Left ventricle myocardium inferior (tissue), 1 donor: ENCODE measurements at places on chromosomes 5 and 9. TPM values are rescaled to one million over a fixed set of nuclear protein-coding genes. Genes with fewer than 3 reads are reported as not detected.

- peaks cover 72% of the 10 kb centered on the region for H3K27me3 ChIP-seq
- no peak for DNase-seq
- H3K36me3 ChIP-seq: no peaks in the 10 kb centered on the region
- H3K4me1 ChIP-seq: peaks cover 22% of the 10 kb centered on the region
- peak overlapping the region; percentile 67 for H3K27ac ChIP-seq
Measured at GRCh38 chr9:92948038-92948534, 763 bp downstream of the FGD3 start.

- no peak for DNase-seq
- no peak overlapping the region for H3K4me3 ChIP-seq
- no peaks in the 10 kb centered on the region for H3K27me3 ChIP-seq
- H3K4me1 ChIP-seq: no peaks in the 10 kb centered on the region
- no peak overlapping the region for H3K27ac ChIP-seq
Measured at GRCh38 chr5:119532637-119533036, 80.3 kb downstream of the HSD17B4 start.

- no peak overlapping the region for H3K27ac ChIP-seq
- peaks cover 3% of the 10 kb centered on the region for H3K36me3 ChIP-seq
Measured at GRCh38 chr9:77926371-77926878, 105.2 kb downstream of the GNAQ start.

DNA sequence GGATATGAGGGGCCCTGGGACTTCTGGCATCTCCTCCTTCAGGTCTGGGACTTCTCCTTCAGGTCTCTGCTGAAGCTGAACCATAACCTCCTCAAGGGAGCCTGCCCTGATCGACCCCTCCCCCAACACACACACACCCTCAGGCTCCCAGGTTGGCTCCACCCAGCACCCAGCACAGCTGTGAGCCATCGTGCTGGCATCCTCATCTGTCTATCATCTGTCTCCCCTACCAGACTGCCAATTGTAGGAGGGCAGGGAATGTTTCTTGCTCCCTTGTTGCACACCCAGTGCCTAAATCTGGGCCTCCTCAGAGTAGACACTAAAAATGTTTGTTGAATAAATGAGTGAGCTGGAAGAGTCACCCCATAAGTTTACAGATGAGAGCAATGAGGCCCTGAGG, 71.4 kb downstream of the LRSAM1 start:
- peaks cover 88% of the 10 kb centered on the region for H3K4me1 ChIP-seq
- H3K27me3 ChIP-seq: no peaks in the 10 kb centered on the region
- H3K36me3 ChIP-seq: peaks cover 48% of the 10 kb centered on the region
- DNase-seq: no peak

- DNase-seq: no peak
- H3K27ac ChIP-seq: no peak overlapping the region
- no peak overlapping the region for H3K4me3 ChIP-seq
- no peaks in the 10 kb centered on the region for H3K36me3 ChIP-seq
- no peaks in the 10 kb centered on the region for H3K27me3 ChIP-seq
Measured at GRCh38 chr5:5780253-5780652, 357.8 kb downstream of the ICE1 start.

DNA sequence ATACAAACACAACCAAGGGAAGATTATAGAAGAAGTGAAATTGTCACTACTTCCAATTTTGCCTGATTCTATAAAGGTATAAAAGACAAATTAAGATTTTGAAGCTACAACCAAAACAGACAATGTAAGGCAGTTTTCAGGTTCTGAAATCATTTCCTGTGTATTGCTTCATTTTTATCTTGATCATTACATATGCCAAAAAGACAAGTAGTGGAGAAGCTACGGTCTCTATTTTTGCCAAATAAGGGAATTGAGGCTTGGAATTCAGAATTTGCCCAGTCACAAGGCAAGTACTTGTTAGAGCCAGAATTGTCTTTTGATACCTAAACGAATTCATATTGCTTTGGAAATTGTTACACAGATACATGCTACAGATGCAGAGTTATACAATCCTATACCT, 20.6 kb downstream of the EDIL3 start:
- DNase-seq: no peak
- H3K36me3 ChIP-seq: no peaks in the 10 kb centered on the region
- no peaks in the 10 kb centered on the region for H3K27me3 ChIP-seq
- H3K4me1 ChIP-seq: no peaks in the 10 kb centered on the region
- no peak overlapping the region for H3K27ac ChIP-seq
- no peak overlapping the region for H3K4me3 ChIP-seq

- H3K27ac ChIP-seq: no peak overlapping the region
- no peak overlapping the region for H3K4me3 ChIP-seq
Measured at GRCh38 chr9:135105938-135106491, 18.5 kb downstream of the OLFM1 start.

GRCh38 chr9:78918976-78919375, 622.1 kb downstream of the PSAT1 start:
- no peaks in the 10 kb centered on the region for H3K36me3 ChIP-seq
- no peaks in the 10 kb centered on the region for H3K4me1 ChIP-seq
- H3K27ac ChIP-seq: no peak overlapping the region
- DNase-seq: no peak

GRCh38 chr9:115416299-115416698, 298.3 kb upstream of the TNC start:
- no peaks in the 10 kb centered on the region for H3K4me1 ChIP-seq
- H3K4me3 ChIP-seq: no peak overlapping the region

DNA sequence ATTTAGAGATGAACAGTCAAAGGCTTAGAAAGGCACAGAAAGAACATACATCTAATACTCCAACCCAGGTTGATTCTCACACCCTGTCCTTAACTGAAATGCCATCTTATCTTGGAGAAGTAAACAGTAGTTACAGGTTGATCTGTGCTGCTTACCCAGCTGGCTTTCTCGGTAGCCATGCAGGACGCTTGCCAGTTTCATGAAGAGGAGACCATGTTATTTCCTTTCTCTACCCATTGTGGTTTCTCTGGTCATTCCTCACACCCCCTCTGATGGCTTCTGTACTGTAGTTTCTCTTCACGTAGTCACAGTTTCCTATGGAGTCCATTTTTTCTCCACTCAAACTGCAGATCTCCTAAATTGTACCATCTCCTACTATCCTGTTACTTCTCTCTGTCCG, 206.0 kb downstream of the SGCD start:
- H3K36me3 ChIP-seq: no peaks in the 10 kb centered on the region
- no peak overlapping the region for H3K4me3 ChIP-seq
- no peak overlapping the region for H3K27ac ChIP-seq
- no peaks in the 10 kb centered on the region for H3K4me1 ChIP-seq
- DNase-seq: no peak
- no peaks in the 10 kb centered on the region for H3K27me3 ChIP-seq

JAK2 gene
- total RNA-seq: 28.7 TPM

SV2C gene
- 0.44 TPM for total RNA-seq

GRXCR2 gene
- total RNA-seq: 1.1 TPM

CNTNAP3 gene
- 9.9 TPM for total RNA-seq
